ENCODE measurements at places on chromosomes 2 and 18.
A peak's percentile ranks its signal among the peaks of the same experiment; 100 is the strongest.

DNA sequence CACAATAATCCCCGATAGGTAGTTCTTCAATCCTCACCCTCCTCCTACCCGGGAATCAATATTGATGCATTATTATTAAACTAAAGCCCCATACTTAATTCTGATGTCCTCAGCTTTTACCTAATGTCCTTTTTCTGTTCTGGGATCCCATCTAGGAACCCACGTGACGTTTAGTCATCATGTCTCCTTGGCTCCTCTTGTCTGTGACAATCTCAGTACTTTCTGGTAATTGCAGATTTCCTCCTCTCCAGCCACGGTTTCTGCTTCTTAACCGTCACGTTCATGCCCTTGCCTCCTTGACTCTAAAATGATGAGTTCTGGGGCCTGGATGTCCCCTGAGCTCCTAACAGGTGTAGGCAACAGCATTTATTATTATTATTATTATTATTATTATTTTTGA is 2.9 kb upstream of the DGKD start:
- no peak for DNase-seq

DNA sequence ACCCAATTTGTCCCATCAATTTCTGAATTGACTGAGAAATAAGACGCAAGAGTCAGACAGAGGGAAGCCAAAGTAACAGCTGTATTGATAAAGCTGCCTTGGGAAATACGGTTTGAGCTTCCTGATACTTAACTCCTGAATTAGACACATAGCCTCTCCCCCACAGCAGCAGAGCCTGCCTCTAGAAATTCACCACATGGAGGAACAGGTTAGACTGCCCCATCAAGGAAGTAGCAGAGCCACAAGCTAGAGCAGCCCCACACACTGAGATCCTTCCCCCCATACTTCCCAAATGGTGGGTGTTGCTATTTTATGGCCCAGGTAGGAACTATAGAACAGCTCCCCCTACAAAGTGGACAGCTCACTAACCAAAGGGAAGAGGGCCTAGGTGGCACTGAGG is 220.0 kb downstream of the SMAD2 start:
- no peak for DNase-seq

DNA sequence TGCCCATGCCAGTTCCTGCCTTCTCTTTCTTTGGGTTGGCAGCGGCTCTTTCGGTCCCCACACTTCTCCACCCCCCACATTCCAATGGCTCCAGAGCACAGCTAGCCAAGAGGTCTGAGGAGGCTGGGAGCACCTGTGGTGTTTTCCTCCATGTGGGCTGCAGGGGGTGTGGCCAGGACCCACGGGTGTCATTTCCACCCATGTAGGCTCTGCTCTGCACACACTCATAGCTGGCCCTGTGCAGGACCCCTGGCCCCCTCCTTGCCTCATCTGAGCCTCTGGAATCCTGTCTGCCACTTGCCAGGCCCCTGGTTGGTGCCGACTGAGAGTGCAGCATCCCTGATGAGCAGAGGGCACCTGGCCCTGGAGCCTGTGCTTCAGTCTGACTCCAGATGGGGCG is 46.3 kb downstream of the DYSF start:
- no peak for DNase-seq

GRCh38 chr2:25524507-25524906 is 148.9 kb downstream of the DTNB start:
- DNase-seq = no peak

DNA sequence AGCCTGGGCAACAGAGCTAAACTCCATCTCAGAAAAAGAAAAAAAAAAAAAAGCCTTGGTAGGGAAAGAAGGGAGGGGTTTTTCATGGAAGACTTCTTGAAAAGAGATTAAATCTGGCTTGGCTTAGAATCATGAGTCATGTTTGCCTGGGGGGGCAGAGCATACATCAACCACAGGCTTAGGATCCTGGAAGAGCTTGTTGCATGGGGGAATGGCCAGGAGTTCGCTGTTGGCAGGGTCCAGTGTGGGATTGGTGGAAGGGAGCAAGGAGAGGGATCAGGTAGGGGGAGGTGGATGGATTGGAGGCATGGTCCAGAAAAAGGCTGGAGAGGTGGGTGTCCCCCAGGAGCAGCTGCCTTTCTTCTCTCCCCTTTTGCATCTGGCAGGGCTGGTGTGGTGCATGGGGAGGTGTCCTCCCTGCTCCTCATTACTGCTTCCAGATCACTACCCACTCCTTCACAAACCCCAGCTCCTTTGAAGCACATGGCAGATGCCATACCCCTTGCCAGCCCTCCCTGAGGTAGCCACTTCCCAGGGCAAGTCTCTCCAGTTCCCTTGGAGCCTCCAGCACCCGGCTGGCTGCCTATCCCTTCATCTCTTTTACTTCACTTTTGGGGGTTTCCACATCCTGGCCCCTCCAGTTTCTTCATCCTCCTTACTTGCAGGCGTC is 2.5 kb downstream of the ARMC9 start:
- no peak for DNase-seq

GRCh38 chr2:235725841-235726240 is 232.0 kb downstream of the AGAP1 start:
- DNase-seq = no peak

- no peak for DNase-seq
Measured at GRCh38 chr18:63701952-63702351, 808 bp upstream of the SERPINB11 start.

- DNase-seq = no peak
Measured at GRCh38 chr2:140076164-140076563, 1296.0 kb upstream of the NXPH2 start.

GRCh38 chr2:171655586-171655985 is 31.7 kb upstream of the DYNC1I2 start:
- no peak for DNase-seq

GRCh38 chr2:206273905-206274304 is 558 bp upstream of the ZDBF2 start:
- no peak for DNase-seq

GRCh38 chr2:173191601-173192000 is 116.0 kb downstream of the MAP3K20 start:
- no peak for DNase-seq

DNA sequence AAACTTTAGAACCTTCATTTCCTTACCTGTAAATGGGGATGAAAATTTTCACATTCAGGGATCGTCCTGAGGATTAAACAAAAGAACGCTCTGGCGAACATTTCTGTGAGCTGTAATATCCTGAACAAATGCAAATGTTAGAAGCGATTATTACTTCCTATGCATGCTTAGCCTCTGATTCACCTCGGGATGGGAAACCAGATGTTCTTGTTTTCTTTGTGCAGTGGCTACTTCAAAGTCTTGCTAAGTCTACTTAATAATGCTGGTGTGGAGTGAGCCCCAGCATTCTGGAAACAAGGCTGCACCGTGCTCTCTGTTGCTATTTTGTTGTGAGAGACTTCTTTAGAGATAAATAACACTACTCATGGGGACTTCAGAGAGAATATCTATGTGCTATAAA is 119.1 kb upstream of the PELI1 start:
- DNase-seq = peak; percentile 65

DNA sequence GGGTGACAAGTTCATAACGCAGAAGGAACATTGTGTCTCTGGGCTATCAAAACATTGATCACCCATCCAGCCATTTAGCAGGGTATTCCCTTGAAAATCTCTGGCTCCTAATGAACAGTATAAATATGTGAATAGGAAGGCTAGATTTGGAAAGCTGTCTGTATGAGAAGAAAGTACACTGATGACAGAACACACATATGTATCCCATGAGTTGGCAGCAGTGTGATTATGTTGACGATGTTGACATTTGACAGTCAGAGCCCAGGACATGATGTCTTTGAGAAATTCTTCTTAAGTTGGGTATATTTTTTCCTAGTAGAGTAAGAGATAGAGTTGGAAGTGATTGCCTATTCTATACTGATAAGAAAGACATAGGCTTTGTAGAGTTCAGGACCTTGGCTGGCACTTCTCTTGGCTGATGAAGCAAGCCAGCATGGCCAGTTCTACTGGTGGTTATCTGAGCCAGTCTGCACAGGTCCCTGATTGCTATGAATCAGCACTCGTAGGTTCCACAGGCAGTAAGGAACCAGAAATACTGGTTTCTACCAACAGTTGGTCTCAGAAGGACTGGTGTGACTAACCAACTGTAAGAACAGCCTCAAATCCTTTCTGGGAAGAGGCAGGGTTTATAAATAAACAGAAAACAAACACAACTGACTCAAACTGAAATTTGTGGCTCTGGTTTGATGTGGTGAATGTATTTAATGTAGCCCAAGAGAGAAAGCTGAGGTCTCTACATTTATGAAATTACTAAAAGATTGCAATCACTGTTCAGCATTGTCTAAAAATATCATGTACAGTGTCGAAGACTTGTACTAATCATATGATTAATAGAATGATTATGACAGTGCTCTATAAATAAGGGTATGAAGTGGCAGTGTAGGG is 43.9 kb upstream of the RAPH1 start:
- DNase-seq = peak; percentile 20

DNA sequence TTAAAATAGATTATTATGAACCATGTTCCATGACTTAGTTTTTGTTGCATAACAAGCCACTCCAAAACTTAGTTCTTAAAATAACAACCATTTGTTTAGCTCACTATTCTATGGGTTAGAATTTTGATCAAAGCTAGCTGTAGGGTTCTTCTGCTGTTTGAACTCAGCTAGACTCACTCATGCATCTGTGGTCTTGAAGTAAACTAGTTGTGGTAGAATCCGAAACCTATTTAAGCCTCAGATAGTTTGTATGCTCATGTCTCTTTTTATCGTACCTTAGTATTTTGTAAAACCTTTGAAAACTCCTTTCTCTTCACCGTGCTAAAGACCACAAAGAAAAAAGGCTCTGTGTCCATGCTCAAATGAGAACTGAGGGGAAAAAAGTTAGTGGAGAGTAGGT is 166.6 kb downstream of the XIRP2 start:
- no peak for DNase-seq

- DNase-seq = no peak
Measured at GRCh38 chr2:208541461-208541988, 134.9 kb downstream of the PTH2R start.

- DNase-seq = no peak
Measured at GRCh38 chr2:58701688-58702301, 460.7 kb upstream of the FANCL start.

DNA sequence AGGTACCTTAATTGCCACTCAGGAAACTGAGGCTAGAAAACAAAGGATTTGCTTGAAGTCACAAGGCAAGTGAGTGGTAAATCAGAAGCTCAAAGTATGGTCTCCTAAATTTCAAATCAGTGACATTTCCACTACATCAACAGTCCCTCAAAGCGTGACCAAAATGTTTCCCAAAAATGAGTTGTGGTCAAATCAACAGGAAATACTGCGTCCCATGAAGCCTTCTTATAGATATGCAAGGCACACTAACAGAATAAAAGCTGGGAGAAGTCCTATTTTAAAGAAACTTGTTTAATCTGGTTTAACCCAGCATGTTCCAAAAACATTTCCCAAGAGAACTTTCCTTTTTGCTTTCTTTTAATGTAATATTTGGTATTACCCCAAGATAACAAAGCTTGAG is 249.4 kb downstream of the EXOC6B start:
- DNase-seq = no peak

DNA sequence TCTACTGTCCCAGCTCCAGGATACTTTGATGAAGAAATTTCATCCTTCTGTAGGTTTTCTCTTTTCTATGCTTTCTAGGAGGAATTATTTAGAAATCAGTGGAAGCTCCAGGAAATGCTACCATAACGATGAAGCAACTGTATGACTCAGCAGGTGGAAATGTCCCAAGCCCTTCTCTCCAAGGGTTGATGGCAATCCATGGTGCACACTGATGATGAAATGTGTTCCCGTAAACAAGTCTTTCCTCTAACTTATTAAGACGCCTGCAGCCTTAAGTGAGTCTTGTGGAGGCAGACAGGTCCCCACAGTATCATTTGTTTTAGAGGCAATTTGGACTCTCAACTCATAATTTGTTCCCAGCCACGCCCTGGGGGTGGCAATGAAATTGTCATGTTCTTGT is 777.6 kb upstream of the SOX11 start:
- no peak for DNase-seq

DNA sequence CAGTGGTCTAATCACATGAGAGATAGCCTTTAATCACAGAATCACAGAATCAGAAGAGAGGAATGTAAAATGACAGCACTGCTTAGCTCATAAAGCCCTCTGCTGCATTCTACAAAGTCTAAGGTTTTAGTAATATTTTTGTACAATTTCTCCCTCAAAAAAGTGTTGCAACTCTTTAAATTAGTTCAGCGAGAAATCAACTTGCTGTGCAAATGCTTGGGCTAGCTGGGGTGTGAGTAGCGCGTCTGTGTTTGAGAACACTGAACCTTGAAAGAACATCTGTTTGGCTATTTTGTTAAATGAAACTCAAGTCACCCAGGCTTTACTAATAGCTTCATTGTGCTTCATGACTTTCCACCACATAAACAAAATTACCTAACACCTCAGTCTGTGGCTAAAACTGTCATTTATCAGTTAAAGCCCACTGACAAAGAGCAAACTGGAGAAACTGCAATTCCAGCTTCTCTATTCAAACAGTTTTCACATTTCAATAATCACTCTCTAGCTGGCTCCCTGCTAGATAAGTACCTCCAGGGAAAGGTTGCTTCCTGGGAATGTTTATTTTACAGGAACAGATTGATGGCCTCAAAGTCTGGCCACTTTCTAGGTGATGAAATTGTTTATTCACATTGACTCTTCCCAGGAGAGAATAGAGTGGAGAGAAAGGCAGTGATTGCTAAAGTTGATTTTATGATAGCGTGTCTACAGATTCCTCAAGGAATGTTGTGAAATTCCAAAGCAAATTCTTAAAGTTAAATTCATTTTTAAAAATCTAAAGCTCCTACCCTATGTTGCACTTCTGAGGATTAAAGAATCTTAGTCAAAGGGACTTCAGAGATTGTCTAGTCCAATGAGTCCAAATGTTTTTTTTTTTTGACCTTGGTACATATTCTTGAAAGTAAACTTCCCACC is 36.0 kb upstream of the STAT1 start:
- DNase-seq = no peak

DNA sequence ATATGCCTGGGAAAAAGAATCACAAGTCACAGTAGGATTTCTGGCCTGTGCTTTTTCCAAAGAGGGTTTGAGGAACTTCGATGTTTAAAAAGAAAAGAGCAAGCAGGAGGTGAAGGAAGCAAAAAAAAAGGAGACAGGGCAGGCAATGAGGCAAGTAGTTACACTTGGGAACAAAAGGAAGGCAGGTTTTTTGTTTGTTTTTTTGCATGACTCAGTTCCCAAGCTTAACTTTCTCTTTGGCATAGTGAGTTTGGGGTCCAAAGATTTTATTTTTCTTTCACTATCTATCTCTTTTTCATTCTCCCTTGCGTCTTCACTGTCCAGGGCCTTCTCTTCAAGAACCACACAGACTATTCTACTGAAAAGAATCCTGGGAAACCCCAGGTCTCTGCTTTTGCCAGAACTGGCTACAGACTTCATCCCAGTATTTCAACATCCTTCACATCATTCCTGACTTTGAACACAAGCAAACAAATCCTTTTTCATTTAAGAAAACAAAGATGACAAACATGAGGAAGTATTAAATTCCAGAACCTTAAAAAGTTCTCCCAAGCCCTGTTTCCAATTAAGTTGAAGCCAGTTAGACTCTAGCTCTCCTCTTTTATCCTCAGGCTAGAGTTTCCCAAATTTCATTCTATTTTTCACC is 210.7 kb upstream of the RND3 start:
- DNase-seq = no peak

GRCh38 chr2:166671235-166671634 is 177.2 kb upstream of the SCN7A start:
- no peak for DNase-seq

- DNase-seq = no peak
Measured at GRCh38 chr2:71471276-71471675, 17.9 kb downstream of the DYSF start.

- DNase-seq = no peak
Measured at GRCh38 chr2:31877008-31877407, 133.8 kb downstream of the MEMO1 start.

Measured in NCI-H1048 (cell line).